ENCODE measurements at places on chromosomes 7 and 10.

GRCh38 chr7:131511774-131512535, 44.5 kb downstream of the PODXL start:
- DNase-seq: no peak

DNA sequence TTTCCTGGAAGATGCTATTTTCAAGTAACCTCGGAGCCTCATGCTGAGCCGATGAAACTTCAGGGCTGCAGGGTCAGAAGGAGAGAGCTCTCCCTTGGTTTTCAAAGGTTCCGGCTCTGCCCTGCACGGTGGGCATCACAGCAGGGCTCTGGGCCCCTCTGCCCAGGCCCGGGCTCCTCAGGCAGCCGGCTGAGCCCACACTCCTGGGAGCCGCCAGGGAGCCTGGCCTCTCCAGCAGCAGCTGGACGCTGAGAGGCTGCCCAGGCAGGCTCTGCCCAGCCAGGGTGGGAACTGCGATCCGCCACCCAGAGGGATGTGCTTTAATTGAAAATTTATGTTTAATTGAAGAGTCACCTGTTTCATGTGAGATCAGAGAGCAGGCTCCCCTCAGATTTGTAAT, 97.5 kb upstream of the MGMT start:
- DNase-seq: no peak

DNA sequence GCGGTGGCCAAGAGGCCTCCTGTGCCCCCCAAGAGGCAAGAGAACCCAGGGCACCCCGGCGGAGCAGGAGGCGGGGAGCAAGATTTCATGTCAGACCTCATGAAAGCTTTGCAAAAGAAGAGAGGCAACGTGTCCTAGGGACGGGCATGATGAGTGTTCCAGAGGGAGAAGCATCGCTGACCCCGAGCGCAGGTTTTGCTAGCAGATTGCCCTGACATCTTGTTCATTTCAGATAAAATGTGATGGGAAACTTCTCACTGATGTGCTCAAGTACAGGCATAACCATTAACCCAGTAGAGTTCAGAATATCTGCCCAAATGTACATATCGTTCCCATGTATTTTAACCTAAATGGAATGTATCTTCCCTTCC, 129.2 kb downstream of the APBB1IP start:
- no peak for DNase-seq

GRCh38 chr7:139620676-139621344, 97.3 kb downstream of the CLEC2L start:
- DNase-seq: peak; percentile 35

GRCh38 chr7:101519324-101520023, 109.6 kb downstream of the MYL10 start:
- no peak for DNase-seq

GRCh38 chr10:78934532-78934898, 134.3 kb upstream of the ZMIZ1 start:
- no peak for DNase-seq

- no peak for DNase-seq
These were observed 411.8 kb downstream of the ARL4A start for GRCh38 chr7:13099154-13099795.

- no peak for DNase-seq
These were observed 504.2 kb upstream of the MBL2 start for GRCh38 chr10:53276797-53277196.

Data from T follicular helper cell (primary cell).